ENCODE measurements at places on chromosomes 4 and X.

- DNase-seq = no peak
Measured at GRCh38 chrX:151099001-151099400, 77.4 kb upstream of the GPR50 start.

DNA sequence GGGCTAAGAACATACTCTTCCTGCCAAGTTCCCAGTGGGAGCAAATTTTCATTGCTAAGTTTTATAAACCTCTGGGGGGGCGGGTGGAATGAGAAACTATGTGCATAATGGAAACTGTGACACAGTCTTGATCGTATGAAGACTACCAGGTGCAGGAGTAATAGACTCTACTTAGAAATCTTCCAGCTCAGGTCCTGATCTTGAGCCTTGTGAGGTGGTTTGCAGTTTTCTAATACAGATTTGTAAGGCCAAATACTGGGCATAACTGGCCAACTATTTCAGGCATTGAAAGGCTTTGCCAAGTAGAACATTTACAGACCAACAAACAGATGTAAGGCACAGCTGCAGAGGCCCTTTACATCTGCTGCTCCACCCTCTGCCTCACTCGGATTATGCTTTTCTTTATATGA, 89.7 kb upstream of the CBR4 start:
- no peak for DNase-seq

DNA sequence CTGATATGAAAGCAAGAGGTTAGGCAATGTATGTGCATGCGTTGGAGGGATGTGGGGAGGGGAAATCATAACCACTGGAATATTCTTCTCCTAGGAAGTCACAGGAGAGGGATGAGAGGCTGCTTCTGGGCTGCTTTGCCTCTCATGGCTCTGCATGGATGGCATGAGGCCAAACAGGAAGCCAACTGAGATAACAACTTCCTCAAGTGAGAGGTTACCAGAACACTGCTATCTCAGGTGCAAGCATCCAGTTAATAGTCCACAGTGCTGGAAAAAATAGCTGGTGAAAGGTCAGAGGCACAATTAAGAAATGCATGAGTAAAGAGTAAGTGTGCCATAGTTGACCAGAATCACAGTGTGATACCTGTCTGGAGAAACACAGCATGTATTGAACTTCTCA, 113.3 kb downstream of the ELOVL6 start:
- DNase-seq = no peak

DNA sequence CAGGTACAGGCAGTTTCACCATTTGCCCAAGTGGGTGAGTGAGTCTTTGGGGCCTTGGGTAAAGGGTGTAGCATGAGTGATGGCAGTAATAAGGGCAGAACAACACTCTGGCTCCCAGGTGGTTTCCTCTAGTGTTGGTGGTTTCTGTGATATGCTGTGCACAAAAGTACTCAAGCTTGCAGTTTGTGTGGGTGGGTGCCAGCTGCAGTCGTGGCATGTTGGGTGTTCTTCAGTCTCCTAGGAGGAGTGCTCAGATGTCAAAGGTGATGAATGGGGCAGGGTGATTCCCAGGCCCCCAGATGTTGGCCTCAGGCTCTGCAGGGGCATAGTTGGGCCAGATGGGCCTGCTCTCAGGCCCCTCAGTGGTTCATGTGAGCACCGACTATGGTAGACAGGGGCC, 166.1 kb upstream of the KLF8 start:
- DNase-seq = no peak

DNA sequence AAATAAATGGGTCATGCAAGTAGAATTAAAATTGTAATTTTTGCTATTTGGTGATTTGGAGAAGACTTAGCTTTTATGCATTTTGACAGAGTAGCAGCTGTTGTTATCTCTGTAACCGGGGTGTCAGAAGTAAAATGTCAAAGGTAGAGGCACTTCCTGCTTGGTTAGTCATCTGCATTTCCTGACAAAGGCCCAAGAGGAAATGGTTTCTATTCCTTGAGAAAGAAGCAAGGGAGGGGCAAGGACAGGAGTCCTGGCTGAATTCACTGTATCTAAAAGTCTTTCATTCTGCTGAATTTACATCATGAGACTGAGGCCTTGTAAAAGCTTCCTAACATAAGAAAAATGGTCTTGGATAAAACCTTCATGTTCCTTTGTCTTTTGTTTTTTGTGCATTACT, 550.9 kb upstream of the BOD1L1 start:
- no peak for DNase-seq

DNA sequence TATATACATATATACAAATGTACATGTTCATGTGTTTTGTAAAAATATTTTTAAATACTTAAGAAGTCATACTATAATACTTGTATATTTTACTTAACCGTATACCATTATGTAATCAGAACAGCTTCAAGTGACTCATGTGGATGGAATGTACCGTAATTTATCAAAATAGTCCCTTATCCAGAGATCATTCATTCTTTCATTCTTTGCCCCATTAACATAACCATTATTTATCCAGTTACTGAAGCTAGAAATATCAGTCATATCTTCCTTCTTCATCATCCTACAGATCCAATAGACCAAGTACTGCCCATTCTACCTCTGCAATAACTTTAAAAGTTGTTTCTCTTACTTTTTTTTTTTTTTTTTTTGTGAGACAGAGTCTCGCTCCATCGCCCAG, 164.2 kb downstream of the MAB21L2 start:
- DNase-seq = no peak

- no peak for DNase-seq
Measured at GRCh38 chrX:45191820-45192409, 8.8 kb downstream of the DIPK2B start.

DNA sequence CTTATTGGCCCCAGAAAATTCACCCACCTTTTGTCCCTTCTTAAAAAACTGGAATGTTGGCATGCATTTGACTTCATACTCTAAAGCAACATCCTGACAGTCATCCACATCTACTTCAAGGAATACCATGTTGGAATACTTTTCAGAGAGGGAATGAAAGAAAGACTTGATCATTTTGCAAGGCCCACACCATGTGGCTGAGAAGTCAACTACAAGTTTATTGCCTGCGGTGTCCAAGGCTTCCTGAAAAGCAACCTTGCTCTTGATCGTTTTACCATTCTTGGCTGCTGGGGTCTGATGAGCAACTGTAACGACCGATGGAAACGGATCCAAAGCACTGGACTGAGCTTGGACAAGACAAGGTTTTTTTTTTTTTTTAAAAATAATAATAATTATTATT, 9.3 kb downstream of the SEPTIN11 start:
- DNase-seq = no peak

DNA sequence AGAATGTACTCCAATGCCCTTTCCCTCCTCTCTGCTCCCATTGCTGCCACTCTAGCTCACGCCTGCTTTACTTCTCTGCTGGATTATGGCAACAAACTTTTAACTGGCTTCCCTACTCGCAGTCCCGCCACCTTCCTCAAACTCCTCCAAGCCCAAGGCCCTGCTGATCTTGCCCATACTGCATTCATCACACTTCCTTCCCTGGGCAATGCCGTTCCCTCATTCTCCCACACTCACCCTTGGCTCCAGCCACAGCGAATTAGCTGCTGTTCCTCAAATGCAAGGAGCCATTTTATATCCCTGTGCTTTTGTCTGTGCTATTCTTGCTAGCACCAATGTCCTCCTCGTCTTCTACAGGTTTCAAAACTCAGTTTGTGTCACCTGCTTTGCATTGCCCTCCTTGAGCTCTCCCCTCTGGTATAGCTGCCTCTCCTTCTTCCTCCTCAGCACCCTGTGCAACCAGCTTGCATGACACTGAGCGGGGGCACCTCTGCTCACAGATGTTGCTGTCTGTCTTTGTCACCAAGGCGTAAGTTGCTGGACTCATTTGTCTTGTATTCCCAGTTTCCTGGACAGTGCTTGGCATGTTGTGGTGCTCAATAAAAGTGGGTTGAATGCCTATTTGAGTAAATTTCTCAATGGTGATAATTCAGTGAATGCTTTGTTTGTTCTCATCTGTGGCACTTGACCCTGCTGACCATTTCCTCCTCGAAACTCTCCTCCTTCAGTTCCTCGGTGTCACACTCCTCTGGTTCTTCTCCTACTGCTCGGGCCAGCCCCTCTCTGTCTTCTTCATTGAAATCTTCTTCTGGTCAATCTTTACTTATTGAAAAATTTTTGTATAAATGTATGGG, 22.4 kb upstream of the MGST2 start:
- DNase-seq = no peak

GRCh38 chr4:139912445-139912844, 241.5 kb downstream of the MAML3 start:
- no peak for DNase-seq

GRCh38 chr4:10703766-10704429, 19.3 kb upstream of the CLNK start:
- DNase-seq = no peak

- no peak for DNase-seq
Measured at GRCh38 chrX:17560385-17560784, 176.9 kb upstream of the SCML1 start.

- DNase-seq = peak; percentile 38
Measured at GRCh38 chrX:39309018-39309635, 507.9 kb downstream of the MID1IP1 start.

DNA sequence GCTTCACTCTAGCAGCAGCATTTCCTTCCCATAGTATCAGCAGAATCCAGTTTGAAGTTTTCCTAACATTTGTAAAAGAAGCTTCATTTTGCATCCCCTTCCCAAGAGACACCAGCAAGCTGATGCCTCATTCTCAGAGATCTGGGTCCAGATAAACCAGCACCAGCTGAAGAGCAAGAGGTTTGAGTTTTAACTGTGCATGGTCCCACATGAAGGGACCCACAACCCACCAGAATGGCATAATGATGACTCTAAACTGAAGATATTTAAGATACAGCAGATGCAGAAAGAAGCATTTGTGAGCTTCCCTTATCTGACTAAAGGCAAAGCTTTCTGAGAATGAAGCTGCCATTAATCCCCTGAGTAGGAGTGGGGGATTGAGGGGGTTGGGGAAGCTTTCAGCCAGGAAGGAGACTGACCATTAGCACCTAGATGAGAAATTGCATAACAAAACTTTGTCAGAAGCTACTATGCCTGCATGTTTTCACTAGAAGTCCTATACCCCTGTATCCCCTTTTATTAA, 18.6 kb downstream of the NUDT6 start:
- no peak for DNase-seq

DNA sequence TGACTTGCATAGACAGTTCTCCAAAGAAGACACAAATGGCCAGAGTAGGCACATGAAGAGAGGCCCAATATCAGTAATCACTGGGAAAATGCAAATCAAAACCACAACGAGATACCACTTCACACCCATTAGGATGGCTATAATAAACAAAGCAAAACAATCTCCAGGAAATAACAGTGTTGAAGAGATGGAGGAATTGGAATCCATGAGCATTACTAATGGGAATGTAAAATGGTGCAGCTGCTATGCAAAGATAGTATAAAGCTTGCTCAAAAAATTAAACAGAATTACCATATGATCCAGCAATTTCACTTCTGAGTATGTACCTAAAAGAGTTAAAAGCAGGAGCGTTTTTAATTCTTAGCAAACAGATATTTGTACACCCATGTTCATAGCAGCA, 17.0 kb upstream of the TMEM33 start:
- DNase-seq = no peak

DNA sequence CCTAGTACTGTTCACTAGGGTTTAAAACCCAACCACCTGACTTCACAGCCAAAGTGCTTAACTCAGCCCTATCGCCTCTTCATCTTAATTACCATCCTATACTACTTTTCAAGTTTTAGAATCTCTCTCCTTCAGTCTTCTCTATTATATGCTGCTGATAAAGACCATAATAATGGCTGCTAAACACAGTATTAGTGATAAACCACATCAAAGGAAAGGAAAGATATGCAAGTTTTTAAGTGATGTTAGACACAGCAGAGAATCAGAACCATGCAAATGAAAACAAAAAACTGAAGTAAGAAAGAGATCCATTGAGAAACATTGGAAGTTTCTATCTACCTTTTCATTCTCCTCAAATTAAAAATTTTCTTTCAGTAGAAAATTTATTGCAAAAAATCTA, 100.8 kb downstream of the REELD1 start:
- no peak for DNase-seq

- no peak for DNase-seq
Measured at GRCh38 chr4:141102367-141102766, 30.9 kb downstream of the RNF150 start.

- peak; percentile 90 for DNase-seq
Measured at GRCh38 chr4:6574747-6575502, at the start of gene MAN2B2. TSS of gene MAN2B2 (plus strand) at chr4:6575189. CDS start at chr4:6575211, 22 bp downstream.
